Osteoblast (primary cell): ENCODE measurements at places on chromosomes 1 and 21.

DNA sequence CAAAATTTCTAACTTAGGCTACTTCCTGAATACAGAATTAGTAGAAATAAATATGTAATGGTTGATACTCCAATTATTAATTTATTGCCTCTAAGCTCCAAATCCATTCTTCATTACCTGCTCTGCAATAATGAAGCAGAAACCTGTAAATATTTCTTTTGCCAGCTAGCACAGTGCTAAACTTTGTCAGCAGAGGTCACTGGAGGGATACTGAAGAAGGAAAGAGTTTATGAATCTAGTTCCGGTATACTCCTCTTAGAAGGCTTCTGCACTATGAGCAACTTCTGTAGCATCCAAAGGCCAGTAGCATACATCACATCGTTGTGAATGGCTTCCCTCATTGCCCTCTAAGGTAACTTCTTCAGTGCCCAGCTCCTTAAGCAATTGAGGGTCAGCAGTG is 81.0 kb upstream of the LHX8 start:
- H3K4me3 ChIP-seq = no peak overlapping the region
- no peaks in the 10 kb centered on the region for H3K4me1 ChIP-seq
- H3K36me3 ChIP-seq = no peaks in the 10 kb centered on the region
- H3K27ac ChIP-seq = no peak overlapping the region

- H3K4me1 ChIP-seq = no peaks in the 10 kb centered on the region
- H3K27me3 ChIP-seq = no peaks in the 10 kb centered on the region
- peaks cover 27% of the 10 kb centered on the region for H3K36me3 ChIP-seq
These were observed 35.4 kb upstream of the MYBPHL start for GRCh38 chr1:109341944-109342930.

GRCh38 chr1:204154568-204155255 is 2.9 kb upstream of the ETNK2 start:
- DNase-seq = peak; percentile 45
- H3K27ac ChIP-seq = no peak overlapping the region
- H3K36me3 ChIP-seq = no peaks in the 10 kb centered on the region
- no peaks in the 10 kb centered on the region for H3K4me1 ChIP-seq

DNA sequence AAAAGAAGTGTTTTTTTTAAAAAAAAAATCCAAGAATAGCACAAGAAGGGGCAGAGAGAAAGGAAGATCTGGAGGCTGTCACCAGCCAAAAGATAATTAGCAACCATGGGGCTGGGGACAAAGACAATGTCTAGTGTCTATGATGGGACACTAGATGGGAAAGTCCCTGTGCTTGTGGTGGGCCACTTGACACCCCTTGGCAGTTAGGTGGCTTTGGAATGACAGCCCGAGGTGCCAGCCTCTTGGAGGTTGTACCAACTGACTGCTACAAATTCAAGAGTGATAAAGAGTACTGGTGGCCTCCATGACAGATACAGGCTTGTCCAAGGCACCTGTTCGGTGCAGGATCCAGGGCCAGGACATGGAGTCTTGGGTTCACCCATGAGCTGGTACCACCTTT is 21.6 kb downstream of the ATP2B4 start:
- H3K36me3 ChIP-seq = no peaks in the 10 kb centered on the region
- H3K27me3 ChIP-seq = no peaks in the 10 kb centered on the region
- no peak overlapping the region for H3K4me3 ChIP-seq
- H3K27ac ChIP-seq = no peak overlapping the region
- DNase-seq = no peak
- H3K4me1 ChIP-seq = peaks cover 40% of the 10 kb centered on the region

- H3K4me3 ChIP-seq = no peak overlapping the region
- no peaks in the 10 kb centered on the region for H3K36me3 ChIP-seq
- DNase-seq = peak; percentile 84
These were observed 106.3 kb downstream of the RERE start for GRCh38 chr1:8711151-8711550.
